ENCODE measurements at places on chromosomes 13 and 19.

- DNase-seq, result no peak
Observed at GRCh38 chr13:50798923-50799322, 44.6 kb downstream of the DLEU7 start.

DNA sequence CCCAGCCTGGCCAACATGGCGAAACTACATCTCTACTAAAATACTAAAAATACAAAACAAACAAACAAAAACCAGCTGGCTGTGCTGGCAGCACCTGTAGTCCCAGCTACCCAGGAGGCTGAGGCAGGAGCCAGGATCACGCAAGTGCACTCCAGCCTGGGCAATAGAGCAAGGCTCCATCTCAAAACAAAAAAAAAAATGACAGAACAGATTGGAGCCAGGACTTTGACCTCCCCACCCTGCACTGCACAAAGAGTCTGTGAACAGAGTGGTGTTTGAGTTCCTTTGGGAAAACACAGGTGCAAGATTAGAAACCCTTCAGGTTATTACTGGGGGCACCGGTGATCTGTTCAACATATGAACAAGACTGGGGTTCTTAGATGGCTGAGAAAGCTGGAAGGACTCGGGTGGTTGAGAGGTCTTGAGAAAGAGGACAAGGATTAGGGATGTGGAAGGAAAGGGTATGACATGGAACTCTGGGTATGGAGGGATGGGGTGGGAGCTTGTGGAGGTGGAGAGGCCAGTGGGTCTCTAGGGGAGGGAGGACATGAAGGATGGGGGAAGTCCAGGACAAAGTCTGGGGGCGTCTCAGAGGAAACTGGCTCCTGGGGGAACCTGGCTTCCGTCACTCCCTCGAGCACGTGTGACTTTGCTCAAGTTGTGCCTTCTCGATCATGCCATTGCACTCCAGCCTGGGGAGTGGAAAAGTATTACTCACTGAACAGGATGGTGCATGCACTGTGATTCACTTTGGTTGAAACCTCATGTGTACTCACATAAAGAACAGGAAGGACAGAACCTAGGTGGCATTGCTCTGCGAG lies 25.9 kb downstream of the RCN3 start:
- DNase-seq, result peak; percentile 76

GRCh38 chr19:2820112-2820702 lies 539 bp downstream of the ZNF554 start:
- DNase-seq, result no peak

- no peak for DNase-seq
Observed at GRCh38 chr13:49545661-49546060, 39.7 kb downstream of the RCBTB1 start.

GRCh38 chr19:53396525-53396868 lies 1.5 kb downstream of the ZNF765 start:
- DNase-seq, result no peak

DNA sequence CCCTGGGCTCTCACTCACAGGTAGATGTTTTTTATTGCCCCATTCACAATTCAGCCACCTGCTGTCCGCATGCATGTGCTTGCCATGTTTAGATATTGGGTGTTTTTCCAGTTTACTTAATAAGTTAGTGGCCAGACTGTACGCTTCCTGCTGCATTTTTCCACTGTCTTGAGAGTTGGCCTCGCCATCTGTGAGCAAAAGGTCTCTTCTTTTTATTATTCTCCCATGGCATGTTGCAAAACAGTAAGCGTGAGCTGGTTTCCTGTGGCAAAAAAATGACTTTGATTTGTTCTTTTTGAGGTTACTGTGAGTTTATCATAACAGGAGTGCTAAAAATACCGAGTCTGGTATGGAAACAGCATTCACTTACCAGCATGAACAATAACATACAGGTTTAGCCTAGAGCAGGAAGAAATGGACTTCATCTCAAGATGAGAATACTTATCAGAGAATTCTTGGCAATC lies 46.0 kb downstream of the SAE1 start:
- peak; percentile 53 for DNase-seq

DNA sequence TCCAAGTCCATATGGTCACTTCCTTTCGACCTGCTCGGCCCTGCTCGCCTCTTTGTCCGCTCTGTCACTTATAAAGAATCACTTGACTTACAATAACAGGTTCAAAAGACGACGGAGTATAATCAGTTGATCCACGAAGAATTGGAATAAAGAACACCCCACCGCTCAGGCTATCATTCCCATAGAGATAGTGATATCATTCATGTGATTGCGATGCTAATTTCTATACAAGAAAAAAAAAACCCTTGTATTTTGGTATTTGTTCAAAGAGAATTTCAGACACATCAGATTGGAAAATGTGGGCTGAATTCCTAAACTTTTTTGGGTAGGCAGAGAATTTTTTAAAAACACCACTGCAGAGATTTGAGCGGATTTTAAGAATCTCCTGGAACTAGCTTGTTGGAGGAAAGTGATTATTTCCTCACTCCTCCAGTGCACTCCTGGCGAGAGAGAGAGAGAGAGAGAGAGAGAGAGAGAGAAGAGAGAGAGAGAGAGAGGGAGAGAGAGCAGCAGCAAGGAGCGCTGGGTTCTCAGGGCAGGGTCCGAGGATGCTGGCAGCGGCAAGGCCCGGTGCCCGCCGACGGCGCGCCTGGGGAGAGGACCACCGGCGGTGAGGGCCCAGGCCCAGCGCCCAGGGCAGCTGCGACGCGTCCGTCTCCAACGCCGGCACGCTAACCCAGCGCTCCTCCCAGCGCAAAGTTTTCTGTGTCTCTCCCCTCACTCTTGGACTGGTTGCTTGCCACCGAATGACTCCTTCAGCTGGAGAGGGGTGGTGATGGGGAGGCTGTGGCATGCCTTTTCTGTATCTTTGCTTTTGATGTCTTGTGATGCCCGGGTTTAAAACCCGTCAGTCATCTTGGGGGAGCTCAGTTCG lies 149.0 kb upstream of the ZNF536 start:
- no peak for DNase-seq

- no peak for DNase-seq
Observed at GRCh38 chr19:42126574-42126973, 5.7 kb downstream of the POU2F2 start.

- DNase-seq, result no peak
Observed at GRCh38 chr19:51066393-51067186, 1.7 kb upstream of the KLK13 start.

GRCh38 chr13:45102136-45102507 lies 18.2 kb upstream of the GTF2F2 start:
- DNase-seq, result no peak

DNA sequence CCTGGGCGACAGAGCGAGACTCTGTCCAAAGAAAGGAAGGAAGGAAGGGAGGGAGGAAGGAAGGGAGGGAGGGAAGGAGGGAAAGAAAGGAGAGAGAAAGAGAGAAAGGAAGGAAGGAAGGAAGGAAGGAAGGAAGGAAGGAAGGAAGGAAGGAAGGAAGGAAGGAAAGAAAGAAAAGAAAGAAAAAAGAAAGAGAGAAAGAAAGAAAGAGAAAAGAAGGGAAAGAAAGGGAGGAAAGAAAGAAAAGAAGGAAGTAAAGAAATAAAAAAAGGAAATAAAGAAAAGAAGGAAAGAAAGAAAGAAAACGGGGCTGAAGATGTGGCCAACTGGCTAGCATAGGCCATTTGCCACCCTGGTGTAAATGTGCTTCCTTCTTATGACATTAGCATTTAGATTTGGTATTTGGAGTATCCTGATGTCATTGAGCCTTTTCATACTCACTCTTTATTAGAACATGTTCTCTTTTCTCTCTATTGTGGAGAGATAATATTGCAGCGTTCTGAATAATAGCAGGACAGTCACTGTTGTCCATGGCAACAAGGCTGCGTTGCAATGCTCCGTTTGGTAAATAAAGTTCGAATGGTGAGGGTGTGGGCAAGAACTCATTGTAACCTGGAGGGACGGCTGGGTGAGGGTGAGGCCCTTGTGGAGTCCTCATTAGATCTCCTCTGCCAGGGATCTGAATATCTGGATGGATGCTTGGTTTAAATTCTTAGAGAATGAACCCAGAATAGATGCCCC lies 173.9 kb upstream of the UBL3 start:
- DNase-seq, result no peak

GRCh38 chr13:67147342-67148133 lies 82.6 kb downstream of the PCDH9 start:
- DNase-seq, result no peak

GRCh38 chr19:29741776-29742175 lies 26.7 kb upstream of the C19orf12 start:
- no peak for DNase-seq

- no peak for DNase-seq
Observed at GRCh38 chr13:71618159-71618558, 248.8 kb downstream of the DACH1 start.

- DNase-seq, result no peak
Observed at GRCh38 chr13:96662036-96662435, 332.2 kb downstream of the OXGR1 start.

- DNase-seq, result no peak
Observed at GRCh38 chr13:92028695-92029094, 630.3 kb downstream of the GPC5 start.

DNA sequence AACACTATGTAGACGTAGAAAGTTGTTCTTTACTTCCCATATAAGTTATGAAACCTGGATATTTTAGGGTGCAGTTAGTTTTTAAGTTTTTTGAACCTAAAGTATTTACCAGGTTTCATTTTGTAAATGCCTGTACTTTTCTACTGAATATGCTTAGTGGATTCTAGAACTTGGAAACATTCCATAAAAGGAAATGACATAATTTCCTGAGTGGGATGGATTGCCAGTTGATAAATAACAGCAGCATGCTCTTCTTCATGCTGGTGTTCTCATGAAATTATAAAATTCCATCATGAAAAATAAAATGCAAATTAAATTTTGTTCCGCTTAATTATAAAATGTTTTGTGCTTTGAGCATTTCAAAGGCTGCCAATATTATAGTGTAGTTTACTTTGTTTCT lies 362.2 kb upstream of the PCDH20 start:
- DNase-seq, result no peak

GRCh38 chr13:111658145-111659100 lies 338.0 kb downstream of the TEX29 start:
- DNase-seq, result no peak

GRCh38 chr13:85997587-85997986 lies 198.4 kb upstream of the SLITRK6 start:
- DNase-seq, result no peak

- DNase-seq, result no peak
Observed at GRCh38 chr13:40304391-40304790, 362.1 kb downstream of the FOXO1 start.

- DNase-seq, result no peak
Observed at GRCh38 chr19:54674021-54674617, 11.3 kb downstream of the LILRB4 start.

DNA sequence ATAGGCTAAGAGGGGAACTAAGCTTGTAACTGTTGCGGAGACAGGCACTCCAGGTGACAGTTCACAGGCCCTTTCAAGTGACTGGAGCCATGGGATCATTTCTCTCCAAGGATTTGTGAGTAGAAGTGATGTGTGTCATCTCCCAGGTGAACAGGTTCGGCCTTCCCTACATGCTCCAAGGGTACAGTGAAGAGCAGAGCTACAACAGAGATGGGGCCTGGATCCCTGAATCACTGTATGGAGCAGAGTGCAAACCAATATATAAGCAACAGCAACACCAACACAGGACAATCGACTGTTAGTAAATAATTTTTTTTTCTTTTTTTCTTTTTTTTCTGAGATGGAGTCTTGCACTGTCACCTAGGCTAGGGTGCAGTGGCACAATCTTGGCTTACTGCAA lies 15.0 kb downstream of the ZSCAN18 start:
- DNase-seq, result no peak

GRCh38 chr13:39485314-39485700 lies 117.7 kb downstream of the LHFPL6 start:
- no peak for DNase-seq

- no peak for DNase-seq
Observed at GRCh38 chr19:39467941-39468340, 12.7 kb upstream of the TIMM50 start.

- DNase-seq, result no peak
Observed at GRCh38 chr19:50861496-50862286, 7.0 kb downstream of the KLK3 start.

- no peak for DNase-seq
Observed at GRCh38 chr19:48606463-48607358, at the start of gene SPACA4. Gene SPACA4, plus strand, starts transcription at chr19:48606742. Its CDS starts 237 bp downstream, at chr19:48606979.

GRCh38 chr13:98055623-98056022 lies 87.3 kb upstream of the FARP1 start:
- DNase-seq, result no peak

Measured in stimulated activated CD4-positive, alpha-beta T cell treated with anti-CD3 and anti-CD28 coated beads, Interleukin-4, amount 100 ng/mL, for 24 hours (primary cell).